CD4-positive, alpha-beta T cell treated with Interleukin-12 subunit alpha and Interleukin-12 subunit beta, for 1 hour (primary cell): ENCODE measurements at places on chromosomes 13 and 19.

- no peak for DNase-seq
Observed at GRCh38 chr19:19334989-19335344, 14.3 kb downstream of the MAU2 start.

DNA sequence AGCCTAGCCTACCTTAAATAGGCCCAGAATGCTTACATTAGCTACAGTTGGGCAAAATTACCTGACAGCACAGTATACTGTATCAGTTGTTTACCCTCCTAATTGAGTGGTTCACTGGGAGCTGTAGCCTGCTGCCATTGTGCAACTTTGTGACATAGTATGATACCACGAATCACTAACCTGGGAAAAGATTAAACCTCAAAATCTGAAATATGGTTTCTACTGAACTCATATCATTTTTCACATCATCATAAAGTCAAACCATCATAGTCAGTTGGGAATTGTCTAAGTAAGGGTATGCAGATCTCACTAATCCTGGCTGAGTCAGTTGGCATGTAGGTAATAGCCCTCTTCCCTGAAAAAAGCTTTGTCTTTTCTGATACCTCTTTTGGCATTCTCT is 9.2 kb downstream of the PAN3 start:
- no peak for DNase-seq

- DNase-seq: no peak
Observed at GRCh38 chr13:95571941-95572340, 19.4 kb downstream of the CLDN10 start.

DNA sequence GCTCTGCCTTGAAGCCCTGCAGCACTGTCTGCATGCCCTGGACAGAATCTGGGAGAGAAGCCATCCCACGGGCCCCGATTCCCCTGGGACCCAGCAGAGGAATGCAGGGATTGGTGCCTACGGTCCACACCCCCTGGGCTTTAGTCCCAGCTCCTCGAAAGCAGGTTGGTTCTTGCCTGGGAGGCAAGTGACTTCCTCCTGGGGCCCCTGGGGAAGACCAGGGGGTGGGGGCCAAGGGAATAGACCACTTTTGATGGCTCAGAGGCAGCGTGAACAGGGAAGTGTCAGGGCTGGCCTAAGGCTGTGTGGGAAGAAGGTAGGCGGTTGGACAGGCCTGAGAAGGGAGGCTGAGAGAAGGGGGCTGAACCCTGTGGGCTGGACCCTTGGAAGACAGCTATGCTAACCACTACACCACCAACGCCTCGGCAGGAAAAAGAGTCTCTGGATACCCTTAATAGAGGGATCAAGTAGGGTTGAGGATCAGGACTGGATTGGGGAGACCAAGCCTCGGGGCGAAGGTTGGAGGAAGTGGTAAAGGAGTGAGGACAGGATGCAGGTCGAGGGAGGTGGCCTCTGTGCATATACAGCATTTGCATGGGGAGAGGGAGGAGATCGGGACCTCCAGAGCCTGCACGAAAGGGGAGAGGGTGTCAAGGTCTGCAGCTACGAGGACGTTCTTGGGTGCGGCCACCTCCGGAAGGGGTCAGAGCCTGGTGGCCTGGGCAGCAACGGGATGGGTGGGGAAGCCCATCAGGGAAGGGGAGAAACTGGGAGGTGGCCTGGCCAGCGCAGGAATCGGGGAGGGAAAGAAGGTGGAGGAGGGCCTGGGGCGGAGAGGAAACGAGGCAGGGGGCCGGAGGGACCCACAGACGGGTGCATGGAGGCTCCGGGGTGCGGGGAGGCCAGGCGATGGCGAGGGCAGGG is 709 bp downstream of the DPP9 start:
- DNase-seq: peak; percentile 5

- DNase-seq: no peak
Observed at GRCh38 chr13:98198683-98199082, 21.6 kb upstream of the RNF113B start.
